ENCODE measurements at places on chromosomes 2 and 18.

GRCh38 chr2:190972213-190972612, 41.8 kb downstream of the STAT1 start:
- no peak overlapping the region for H3K4me3 ChIP-seq
- H3K36me3 ChIP-seq, result peaks cover 63% of the 10 kb centered on the region
- H3K4me1 ChIP-seq, result no peaks in the 10 kb centered on the region
- DNase-seq, result no peak
- no peak overlapping the region for H3K27ac ChIP-seq

GRCh38 chr2:129585760-129586159, 393.7 kb upstream of the RAB6C start:
- no peak overlapping the region for H3K4me3 ChIP-seq
- no peaks in the 10 kb centered on the region for H3K27me3 ChIP-seq
- no peak for DNase-seq
- H3K4me1 ChIP-seq, result no peaks in the 10 kb centered on the region

- DNase-seq, result no peak
- no peak overlapping the region for H3K4me3 ChIP-seq
- H3K27me3 ChIP-seq, result no peaks in the 10 kb centered on the region
- no peaks in the 10 kb centered on the region for H3K36me3 ChIP-seq
- H3K27ac ChIP-seq, result peak overlapping the region; percentile 4
Observed at GRCh38 chr2:126719833-126720351, 63.9 kb downstream of the GYPC start.

GRCh38 chr2:153864022-153864421, 7.7 kb upstream of the GALNT13 start:
- no peaks in the 10 kb centered on the region for H3K36me3 ChIP-seq
- no peaks in the 10 kb centered on the region for H3K27me3 ChIP-seq
- H3K27ac ChIP-seq, result no peak overlapping the region
